ENCODE measurements at places on chromosomes 1 and 21.

DNA sequence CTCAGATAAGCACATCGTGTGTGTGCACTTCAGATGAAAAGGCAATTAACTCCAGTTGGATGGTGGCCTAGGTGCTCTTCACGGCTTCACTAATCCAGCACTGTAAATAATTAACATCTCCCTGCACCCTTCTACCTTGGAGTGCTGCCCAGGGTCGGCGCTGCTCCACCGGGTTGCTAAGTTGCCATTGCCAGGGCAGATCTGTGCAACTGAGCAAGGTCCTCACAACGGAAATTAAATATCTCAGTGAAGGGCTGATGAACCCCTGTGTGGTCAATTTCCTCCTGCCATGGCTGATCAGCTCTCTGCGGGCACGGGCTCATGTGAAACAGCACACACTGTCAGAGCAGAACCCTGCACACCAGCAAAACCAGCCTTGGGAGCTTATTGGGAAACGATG lies 63.2 kb downstream of the SYDE2 start:
- no peak for DNase-seq

DNA sequence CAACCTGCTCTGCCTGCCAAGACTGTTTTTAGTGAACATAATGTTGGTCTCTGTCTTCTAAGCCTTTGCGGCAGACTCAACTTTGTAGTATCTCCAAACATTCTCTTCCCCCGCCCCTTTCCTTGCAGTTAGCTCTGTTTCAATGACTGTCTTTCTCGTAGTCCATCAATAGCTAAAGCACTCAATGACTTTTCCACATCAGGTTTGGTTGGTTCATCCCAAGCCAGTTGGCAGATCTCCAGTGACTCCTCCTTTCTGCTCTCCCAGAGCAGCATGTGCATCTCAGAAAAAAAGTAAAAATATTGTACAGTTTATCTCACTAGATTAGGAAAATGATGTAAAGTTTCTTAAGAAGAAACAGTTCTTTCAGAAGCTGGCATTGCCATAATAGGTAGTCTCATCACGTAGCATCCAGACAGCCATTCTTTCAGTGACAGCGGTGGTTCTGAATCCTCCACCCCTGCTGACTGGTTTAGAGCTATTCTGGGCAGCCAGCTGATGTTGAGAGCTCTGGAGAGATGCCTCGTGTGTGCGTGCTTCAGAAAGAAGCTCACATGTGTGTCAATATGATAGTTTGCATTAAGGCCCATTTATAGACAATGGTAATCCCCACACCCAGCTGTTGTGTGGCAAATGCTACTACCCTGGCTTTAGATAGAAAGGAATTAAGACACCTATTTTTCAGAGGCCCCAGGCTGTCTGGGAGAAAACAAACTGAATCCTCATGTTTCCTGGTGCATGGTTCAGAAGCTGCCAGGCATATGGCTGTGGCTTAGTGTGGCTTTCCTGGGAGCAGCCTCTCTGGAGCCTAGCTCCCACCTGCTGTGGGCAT lies 53.2 kb downstream of the CNN3 start:
- peak; percentile 63 for DNase-seq

GRCh38 chr1:228098323-228098931 lies 4.7 kb downstream of the C1orf35 start:
- no peak for DNase-seq

GRCh38 chr1:185996211-185996610 lies 262.0 kb downstream of the HMCN1 start:
- DNase-seq, result peak; percentile 92

GRCh38 chr1:156665539-156665938 lies 11.7 kb downstream of the NES start:
- no peak for DNase-seq

DNA sequence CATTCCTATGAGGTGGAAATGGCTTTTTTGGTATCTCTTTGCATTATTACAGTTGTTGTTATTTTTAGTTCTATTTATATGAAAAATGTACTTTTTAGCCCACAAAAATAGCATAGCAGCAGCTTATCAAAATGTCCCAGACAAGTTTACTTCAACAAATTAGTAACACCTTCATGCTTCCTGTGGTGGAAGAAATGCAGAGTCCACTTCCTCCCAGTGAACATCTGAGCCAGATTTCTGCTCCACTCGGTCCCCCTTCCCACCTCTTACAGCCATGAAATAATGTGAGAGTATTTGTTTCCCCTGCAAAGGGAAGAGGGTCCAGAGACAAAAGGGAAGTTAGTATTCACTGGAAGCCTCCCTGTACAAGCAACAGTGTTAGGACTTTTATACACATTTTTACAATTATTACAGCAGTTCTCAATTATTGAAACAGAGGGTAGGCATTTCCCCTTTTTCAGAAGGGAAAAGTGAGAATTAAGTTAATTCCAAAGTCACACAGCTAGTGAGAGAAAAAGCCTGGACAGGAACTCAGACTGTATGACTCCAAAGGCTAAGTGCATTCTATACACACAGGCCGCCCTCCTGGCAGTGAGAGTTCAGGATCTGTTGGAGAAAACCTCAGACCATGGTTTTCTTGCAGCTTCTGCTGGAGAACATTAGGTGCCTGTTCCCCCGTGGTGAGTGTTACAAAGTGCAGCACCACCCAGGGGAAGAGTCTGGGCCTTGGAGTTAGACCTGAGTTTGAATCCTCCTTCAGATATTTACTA lies 126.5 kb downstream of the PBX1 start:
- DNase-seq, result peak; percentile 10

- peak; percentile 2 for DNase-seq
Observed at GRCh38 chr1:190679454-190679853, 201.8 kb upstream of the BRINP3 start.

- no peak for DNase-seq
Observed at GRCh38 chr1:166140251-166140650, 26.6 kb downstream of the FAM78B start.

- DNase-seq, result no peak
Observed at GRCh38 chr1:86119214-86119764, 37.3 kb downstream of the COL24A1 start.

DNA sequence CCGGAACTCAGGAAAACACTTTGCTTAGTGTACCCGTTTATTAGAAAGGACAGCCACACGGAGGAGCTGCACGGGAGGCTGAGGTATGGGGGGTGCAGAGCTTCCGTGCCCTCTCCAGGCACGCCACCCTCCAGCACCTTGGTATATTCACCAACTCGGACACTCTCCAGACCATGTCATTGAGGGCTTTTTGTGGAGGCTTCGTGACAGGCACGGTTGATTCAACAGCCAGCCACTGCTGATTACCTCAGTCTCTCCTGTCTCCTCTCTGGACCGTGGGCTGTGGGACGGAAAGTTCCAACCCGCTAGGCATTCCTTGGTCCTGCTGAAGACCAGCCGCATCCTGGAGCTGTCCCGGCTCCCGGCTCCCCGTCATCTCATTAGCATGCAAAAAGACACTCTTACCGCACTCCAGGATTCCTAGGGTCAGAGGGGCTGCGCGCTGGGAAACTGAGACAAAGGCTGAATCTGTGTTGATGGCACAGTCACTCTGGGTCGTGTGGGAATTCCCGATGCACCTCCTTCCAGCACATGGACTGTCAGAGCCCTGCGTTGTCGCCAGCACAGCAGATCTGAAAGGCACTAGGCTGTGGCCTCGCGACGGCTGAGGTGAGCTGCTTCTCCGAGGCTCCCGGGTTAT lies 65.6 kb downstream of the PRKCZ start:
- no peak for DNase-seq

DNA sequence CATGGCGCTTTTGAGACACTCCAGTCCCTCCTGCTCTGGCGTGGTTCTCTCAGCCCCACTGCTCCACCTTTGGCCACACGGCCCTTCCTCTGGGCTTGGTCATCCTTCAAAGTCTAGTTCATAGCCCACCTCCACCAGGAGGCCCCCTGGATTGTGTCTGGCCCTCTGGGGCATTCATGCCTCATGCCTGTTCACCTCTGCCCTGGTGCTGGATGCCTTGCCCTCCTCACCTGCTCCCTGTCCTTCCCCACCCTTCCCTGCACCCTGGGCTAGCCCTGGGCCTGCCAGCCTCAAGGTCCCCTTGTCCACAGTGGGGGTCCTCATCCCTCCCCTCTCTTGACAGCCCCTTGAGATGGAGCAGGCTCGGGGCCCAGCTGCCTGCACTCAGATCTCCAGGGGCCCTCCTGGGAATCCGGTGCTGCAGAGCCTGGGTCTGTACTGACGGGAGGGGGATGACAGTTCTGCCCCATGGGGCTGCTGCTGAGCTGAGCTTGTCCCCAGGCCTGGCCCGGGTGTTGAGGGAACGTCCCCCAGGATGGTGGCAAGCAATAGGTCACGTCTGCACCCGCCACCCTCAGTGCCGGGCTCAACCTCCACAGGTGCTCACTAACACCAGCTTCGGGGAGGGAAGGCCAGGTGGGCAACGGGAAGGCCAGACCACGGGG lies 18.4 kb downstream of the PRXL2B start:
- no peak for DNase-seq

- DNase-seq, result peak; percentile 79
Observed at GRCh38 chr1:224127925-224128819, 14.3 kb downstream of the FBXO28 start.

DNA sequence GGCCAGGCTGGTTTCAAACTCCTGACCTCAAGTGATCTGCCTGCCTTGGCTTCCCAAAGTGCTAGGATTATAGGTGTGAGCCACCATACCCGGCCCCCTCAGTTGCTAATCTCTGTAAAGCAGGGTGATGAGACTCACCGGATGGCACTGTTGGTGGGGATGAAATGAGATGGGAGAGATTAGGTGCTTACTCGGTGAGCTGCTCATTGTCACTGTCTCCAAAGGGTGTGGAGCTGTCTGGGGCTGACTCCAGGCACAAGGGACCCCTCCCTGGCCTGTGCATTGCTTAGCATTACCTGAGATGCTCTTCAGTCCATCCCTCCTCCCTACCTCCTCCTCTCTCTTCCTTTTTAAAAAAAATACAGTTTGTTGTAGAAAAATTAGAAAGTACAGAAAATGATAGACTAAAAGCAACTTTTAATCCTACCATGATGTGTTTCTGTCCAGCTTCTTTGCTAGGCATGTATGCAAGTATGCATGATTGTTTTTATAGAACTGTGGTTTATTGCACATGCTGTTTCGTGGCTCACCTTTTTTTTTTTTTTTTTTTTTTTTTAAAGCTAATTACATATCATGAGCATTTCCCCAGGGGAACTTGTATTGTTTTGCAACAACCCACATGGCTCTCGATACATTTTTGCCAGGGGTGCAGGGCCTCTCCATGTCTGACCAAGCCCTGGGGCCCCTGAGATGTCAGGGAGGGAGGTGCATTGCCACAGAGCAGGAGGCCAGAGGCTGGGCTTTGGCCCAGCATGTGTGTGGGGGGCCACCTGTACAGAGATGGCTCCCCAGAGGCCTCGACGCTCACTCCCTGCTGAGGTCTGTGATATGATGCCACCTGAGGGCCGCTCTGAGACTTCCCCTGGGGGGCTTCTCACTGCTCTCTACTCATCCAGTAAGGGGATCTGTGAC lies 55.4 kb downstream of the ARHGEF10L start:
- peak; percentile 17 for DNase-seq

- no peak for DNase-seq
Observed at GRCh38 chr21:27561116-27561515, 594.2 kb upstream of the ADAMTS5 start.

DNA sequence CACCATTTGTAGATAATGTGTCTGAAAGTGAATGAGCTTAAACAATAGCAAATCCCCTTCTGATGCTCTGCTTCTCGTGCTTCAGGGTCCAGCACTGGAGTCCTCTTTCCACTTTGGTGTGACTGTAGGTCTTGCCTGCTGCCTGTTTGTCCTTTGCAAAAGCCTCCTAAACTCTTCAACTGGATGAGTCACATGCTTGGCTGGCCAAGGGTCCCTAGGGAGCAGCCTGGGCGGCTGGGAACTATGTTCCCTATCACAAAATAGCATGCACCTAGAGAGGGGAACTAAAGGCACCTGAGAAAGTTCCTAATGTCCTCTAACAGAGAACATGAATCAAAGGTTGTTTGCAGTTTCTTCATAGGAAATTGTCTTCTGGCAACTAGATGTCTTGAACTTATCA lies 607.2 kb upstream of the PLXNA2 start:
- DNase-seq, result peak; percentile 48

- DNase-seq, result no peak
Observed at GRCh38 chr1:45306905-45307304, 19.8 kb upstream of the HPDL start.

- DNase-seq, result peak; percentile 98
Observed at GRCh38 chr1:234533034-234533891, 54.3 kb upstream of the TARBP1 start.

DNA sequence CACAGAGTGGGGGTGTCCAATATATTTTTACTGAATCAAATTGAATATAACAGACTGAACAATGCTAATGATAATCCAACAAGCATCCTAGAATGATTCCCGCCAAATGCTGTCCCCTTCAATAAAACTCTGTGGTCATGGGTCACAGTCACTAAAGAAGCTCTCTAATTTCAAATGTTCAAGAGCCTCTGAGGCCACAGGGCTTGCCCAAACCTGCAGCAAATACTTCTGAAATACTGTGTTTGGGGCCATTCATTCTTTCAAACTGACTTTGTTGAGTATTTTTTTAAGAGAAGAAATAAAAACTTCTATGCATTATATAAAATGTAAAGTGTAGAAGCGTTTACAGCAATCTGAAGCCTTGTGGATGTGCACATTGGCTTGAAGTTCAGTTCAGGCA lies 7.6 kb upstream of the BEND5 start:
- no peak for DNase-seq

- DNase-seq, result peak; percentile 79
Observed at GRCh38 chr1:159076438-159077119, at the start of gene AIM2. Gene AIM2 (minus strand): TSS chr1:159076766. CDS start chr1:159073499, 3,267 bp downstream.

- no peak for DNase-seq
Observed at GRCh38 chr1:213623862-213624261, 363.9 kb upstream of the PROX1 start.

GRCh38 chr1:153978274-153978909 lies 918 bp upstream of the JTB start:
- no peak for DNase-seq

- no peak for DNase-seq
Observed at GRCh38 chr1:232037774-232038388, 411.3 kb downstream of the DISC1 start.

GRCh38 chr1:212438831-212439237 lies 6.1 kb downstream of the NENF start:
- DNase-seq, result no peak

GRCh38 chr1:182376936-182377574 lies 14.5 kb downstream of the GLUL start:
- peak; percentile 80 for DNase-seq

- no peak for DNase-seq
Observed at GRCh38 chr21:30271611-30272010, 11.1 kb downstream of the KRTAP24-1 start.

GRCh38 chr1:170698301-170699275 lies 34.7 kb downstream of the PRRX1 start:
- DNase-seq, result peak; percentile 89

- no peak for DNase-seq
Observed at GRCh38 chr21:29892379-29892778, 47.4 kb downstream of the GRIK1 start.

DNA sequence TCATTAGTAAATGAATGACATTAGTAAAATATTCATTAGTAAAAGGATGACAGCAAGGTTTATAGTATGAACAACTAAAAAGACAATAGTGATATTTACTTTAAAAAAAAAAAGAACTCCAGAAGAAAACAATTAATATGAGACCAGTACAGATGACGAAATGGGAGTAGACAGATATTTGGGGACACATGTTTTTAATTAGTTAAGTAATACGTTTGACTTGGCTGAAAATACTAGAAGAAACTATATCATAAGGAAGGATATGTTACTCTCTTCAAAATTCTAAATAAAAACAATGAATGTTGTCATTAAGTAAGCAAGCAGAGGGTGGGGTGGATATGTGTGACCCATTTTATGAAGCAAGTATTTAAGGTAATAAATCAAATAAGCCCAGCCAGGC lies 61.9 kb downstream of the GPATCH2 start:
- peak; percentile 5 for DNase-seq

GRCh38 chr1:107362468-107363140 lies 221.8 kb downstream of the NTNG1 start:
- DNase-seq, result no peak

GRCh38 chr1:115114308-115114707 lies 25.0 kb upstream of the TSPAN2 start:
- DNase-seq, result peak; percentile 58

Measured in fibroblast of skin of right biceps (primary cell).